ENCODE measurements at places on chromosomes 1 and 21. TPM values are rescaled to one million over a fixed set of nuclear protein-coding genes. Genes with fewer than 3 reads are reported as not detected.

DNA sequence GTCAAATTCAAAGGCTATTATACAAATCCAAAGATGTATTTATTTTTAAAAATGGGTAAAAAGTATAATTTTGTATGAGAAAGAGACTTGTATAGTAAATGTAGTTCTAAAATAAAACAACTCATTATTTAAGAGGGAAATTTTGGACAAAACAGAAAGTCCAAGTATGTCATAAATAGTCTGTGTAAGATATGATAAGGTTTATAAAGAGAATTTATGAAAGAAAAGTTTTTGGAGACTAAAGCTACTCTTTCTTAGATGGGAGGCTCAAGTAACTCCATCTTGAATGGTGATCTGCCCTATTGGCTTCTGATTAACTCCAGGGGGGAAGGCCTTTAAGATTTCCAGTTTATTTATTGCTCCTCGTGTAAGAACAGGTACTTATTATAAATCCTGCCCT lies 14.7 kb upstream of the OR2T27 start:
- no peak overlapping the region for H3K4me3 ChIP-seq
- no peaks in the 10 kb centered on the region for H3K36me3 ChIP-seq
- H3K4me1 ChIP-seq = no peaks in the 10 kb centered on the region
- no peak for DNase-seq
- no peak overlapping the region for H3K27ac ChIP-seq
- no peaks in the 10 kb centered on the region for H3K27me3 ChIP-seq

DNA sequence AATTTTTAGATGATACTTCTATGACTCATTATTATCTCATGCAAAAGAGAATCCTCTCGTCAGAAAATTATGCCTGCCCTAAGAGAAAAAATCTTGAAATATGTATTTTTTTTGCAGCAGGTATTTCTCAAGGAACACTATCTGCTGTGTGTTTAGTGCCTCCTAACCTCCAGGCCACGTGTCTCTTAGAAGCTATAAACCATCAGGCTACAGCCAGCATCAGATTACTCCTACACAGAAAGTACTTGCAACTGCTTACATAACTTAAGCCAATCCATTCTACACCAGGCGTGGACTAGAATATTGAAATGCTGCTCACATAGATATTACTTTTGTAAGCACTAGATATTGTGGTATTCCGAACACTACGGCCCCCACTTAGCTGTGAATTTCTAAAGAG lies 933.4 kb downstream of the PLA2G4A start:
- DNase-seq = no peak
- H3K4me1 ChIP-seq = no peaks in the 10 kb centered on the region
- H3K36me3 ChIP-seq = no peaks in the 10 kb centered on the region
- H3K27ac ChIP-seq = no peak overlapping the region
- H3K27me3 ChIP-seq = no peaks in the 10 kb centered on the region

- H3K27me3 ChIP-seq = peaks cover 5% of the 10 kb centered on the region
- H3K4me3 ChIP-seq = no peak overlapping the region
- no peaks in the 10 kb centered on the region for H3K36me3 ChIP-seq
- H3K27ac ChIP-seq = no peak overlapping the region
- no peak for DNase-seq
These were observed 47.1 kb upstream of the OLIG2 start for GRCh38 chr21:32978331-32979270.

GRCh38 chr1:26493267-26493666 lies 21.0 kb downstream of the HMGN2 start:
- no peaks in the 10 kb centered on the region for H3K27me3 ChIP-seq
- H3K4me3 ChIP-seq = no peak overlapping the region
- H3K27ac ChIP-seq = no peak overlapping the region
- DNase-seq = no peak
- H3K36me3 ChIP-seq = no peaks in the 10 kb centered on the region

GRCh38 chr21:46284733-46285132 lies 678 bp downstream of the MCM3AP start:
- no peak overlapping the region for H3K27ac ChIP-seq
- peak overlapping the region; percentile 74 for H3K4me3 ChIP-seq
- no peaks in the 10 kb centered on the region for H3K27me3 ChIP-seq
- peaks cover 10% of the 10 kb centered on the region for H3K36me3 ChIP-seq
- DNase-seq = no peak

SYT6 gene
- 0.06 TPM for total RNA-seq

GPR37L1 gene
- total RNA-seq = 0.13 TPM

DNA sequence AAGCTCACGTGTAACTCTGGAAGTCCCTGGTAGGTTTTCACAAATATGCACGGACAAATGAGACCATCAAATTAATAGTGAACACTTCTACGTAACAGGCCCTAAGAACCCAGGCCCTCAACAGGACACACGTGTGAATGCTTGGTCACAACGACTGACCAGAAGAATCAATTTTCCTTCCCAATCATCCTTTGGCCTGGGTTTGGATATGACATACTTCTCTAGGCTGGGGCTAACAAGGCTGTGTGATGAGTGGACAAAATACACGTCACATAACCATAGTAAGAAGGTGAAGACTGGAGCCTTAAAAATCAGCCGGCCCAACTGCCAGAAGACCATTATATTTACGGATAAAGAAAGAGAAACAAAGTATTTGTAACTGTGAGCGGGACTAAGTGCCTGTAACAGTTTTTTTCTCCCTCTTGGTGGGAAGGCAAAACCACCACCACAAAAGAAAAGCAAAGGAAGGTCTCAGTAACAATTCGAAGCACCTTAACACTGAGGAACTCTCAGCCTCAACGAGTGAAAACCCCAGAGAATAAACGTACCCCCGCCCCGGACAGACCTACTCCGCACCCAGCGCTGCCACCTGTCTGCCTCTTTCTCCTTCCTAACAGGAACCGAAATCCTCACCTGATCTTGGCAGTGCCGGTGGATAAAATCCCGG lies 450 bp downstream of the SDE2 start:
- peak; percentile 30 for DNase-seq
- no peaks in the 10 kb centered on the region for H3K27me3 ChIP-seq
- H3K27ac ChIP-seq = peak overlapping the region; percentile 75
- peaks cover 10% of the 10 kb centered on the region for H3K4me1 ChIP-seq
- peaks cover 3% of the 10 kb centered on the region for H3K36me3 ChIP-seq

ADAMTS5 gene
- 10.6 TPM for total RNA-seq

FCRL1 gene
- 5.7 TPM for total RNA-seq

SLC2A5 gene
- total RNA-seq = 6.4 TPM

TRIM67 gene
- not detected for total RNA-seq

- H3K4me1 ChIP-seq = no peaks in the 10 kb centered on the region
- DNase-seq = no peak
- H3K27me3 ChIP-seq = no peaks in the 10 kb centered on the region
- no peak overlapping the region for H3K4me3 ChIP-seq
- peaks cover 4% of the 10 kb centered on the region for H3K36me3 ChIP-seq
These were observed 64.8 kb downstream of the PEX14 start for GRCh38 chr1:10539411-10540043.

DNA sequence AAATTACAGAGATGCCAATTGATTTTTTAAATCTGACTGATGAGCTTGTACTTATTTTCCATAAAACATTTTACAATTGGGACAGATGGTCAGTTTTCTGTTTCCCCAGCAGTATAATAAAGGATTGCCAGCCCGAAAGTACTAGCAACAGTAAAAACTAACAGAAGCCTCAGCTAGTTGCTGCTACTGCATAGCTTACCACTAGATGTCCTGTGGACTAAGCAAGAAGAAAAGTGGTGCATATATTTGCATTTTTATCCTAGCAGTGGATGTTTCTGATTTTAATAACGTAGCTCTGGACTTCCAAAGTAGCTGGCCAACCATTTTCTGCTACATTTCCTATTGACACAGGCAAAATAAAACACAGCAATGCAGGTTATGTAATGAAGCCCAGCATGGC lies 241.5 kb downstream of the BARHL2 start:
- no peak overlapping the region for H3K27ac ChIP-seq
- no peaks in the 10 kb centered on the region for H3K27me3 ChIP-seq
- H3K4me3 ChIP-seq = no peak overlapping the region
- no peak for DNase-seq
- no peaks in the 10 kb centered on the region for H3K36me3 ChIP-seq

ZNHIT6 gene
- total RNA-seq = 17.5 TPM

DNA sequence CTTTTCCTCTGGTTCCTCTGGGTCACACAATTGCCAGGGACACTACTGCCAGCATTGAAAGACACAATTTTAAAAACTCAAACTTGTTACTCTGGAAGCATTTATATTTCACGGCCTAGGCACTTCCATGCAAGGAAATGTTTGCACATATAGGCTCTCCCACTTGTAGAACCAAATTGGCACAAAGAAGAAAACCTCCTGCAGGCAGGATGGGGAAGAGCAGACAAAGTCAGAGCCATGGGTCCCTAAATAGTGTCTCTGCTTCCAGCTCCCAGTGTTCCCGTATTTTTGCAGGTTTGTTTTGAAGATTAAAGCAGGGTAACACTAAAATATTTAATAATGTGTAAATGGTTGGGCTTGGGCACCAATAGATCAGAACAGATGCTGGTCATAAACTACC lies 19.0 kb upstream of the ADGRL2 start:
- H3K27me3 ChIP-seq = no peaks in the 10 kb centered on the region
- H3K36me3 ChIP-seq = no peaks in the 10 kb centered on the region
- H3K4me3 ChIP-seq = no peak overlapping the region

GRCh38 chr1:65243491-65243890 lies 65.9 kb upstream of the DNAJC6 start:
- no peak overlapping the region for H3K4me3 ChIP-seq
- no peak overlapping the region for H3K27ac ChIP-seq
- no peaks in the 10 kb centered on the region for H3K36me3 ChIP-seq
- no peak for DNase-seq

GRCh38 chr1:41005876-41006275 lies 15.6 kb downstream of the SLFNL1 start:
- H3K4me3 ChIP-seq = no peak overlapping the region
- H3K4me1 ChIP-seq = peaks cover 9% of the 10 kb centered on the region
- no peaks in the 10 kb centered on the region for H3K36me3 ChIP-seq
- H3K27ac ChIP-seq = no peak overlapping the region
- DNase-seq = no peak
- H3K27me3 ChIP-seq = no peaks in the 10 kb centered on the region

GRCh38 chr1:108512239-108513043 lies 47.5 kb upstream of the EEIG2 start:
- no peak for DNase-seq
- H3K4me1 ChIP-seq = no peaks in the 10 kb centered on the region
- H3K27ac ChIP-seq = no peak overlapping the region
- no peak overlapping the region for H3K4me3 ChIP-seq

- H3K4me3 ChIP-seq = no peak overlapping the region
- H3K27me3 ChIP-seq = no peaks in the 10 kb centered on the region
- no peaks in the 10 kb centered on the region for H3K36me3 ChIP-seq
- H3K27ac ChIP-seq = no peak overlapping the region
- DNase-seq = no peak
These were observed 8.2 kb upstream of the RCSD1 start for GRCh38 chr1:167621780-167622313.

- peaks cover 22% of the 10 kb centered on the region for H3K27me3 ChIP-seq
- H3K27ac ChIP-seq = no peak overlapping the region
- DNase-seq = no peak
These were observed 319 bp downstream of the HES2 start for GRCh38 chr1:6419397-6419803.

DNA sequence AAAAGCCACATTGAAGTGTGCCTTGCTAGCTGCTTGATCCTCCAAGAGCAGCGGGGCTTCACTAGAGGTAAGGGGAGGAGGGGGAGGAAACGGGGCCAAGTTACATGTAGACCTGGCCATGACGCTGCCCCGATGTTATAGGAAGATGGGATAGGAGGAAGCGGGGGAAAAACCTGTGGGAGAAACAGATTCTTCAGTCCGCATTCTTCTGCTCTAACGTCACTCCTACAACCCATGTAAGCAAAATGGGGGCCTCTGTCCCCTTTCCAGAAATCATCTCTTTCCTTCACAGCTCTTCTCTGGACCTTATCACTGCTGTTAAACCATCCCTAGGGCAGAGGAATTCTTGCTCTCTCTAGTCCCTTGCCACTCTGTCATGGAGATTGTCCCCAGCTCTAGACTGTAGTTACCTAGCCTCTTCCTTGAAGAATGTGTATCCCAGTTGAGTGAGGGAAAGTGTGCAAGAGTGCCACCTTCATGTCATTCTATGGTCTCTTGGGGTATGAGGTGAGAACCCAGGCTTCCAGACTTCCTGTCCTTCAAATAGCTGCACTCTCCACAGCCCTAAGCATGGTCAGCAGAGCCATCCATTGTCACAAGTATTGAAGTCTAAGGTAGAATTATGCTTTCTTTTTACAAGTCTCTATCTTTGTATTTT lies 11.4 kb downstream of the PLEKHO1 start:
- peaks cover 5% of the 10 kb centered on the region for H3K36me3 ChIP-seq
- H3K27ac ChIP-seq = peak overlapping the region; percentile 90
- peaks cover 7% of the 10 kb centered on the region for H3K4me1 ChIP-seq
- H3K27me3 ChIP-seq = no peaks in the 10 kb centered on the region
- no peak overlapping the region for H3K4me3 ChIP-seq

DNA sequence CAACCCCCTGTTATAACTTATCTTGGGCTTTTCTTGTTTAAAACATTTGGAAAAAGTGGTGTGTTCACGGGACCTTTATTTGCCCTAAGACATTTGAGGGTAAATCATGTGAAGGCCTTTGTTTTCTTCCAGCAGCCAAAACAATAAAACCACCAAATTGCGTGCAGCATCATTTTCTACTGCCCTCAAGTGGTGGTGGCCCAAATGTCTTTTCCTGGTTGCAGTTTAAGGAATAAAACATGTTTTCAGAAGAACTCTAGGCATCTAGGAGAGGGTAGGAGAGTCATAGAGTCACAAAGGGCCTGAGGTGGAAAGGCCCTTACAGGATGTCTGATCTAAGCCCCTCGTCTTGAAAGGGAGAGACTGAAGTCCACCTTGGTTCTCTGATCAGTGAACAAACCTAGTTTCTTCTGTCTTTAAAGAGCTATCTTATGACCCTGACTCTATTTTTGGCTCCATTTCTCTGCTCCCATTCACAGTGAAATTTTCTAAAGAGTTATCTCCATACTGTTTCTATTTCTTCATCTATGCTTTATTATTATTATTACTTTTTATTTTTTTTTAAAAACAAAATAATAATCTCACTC lies 16.0 kb upstream of the EPS15 start:
- no peaks in the 10 kb centered on the region for H3K36me3 ChIP-seq
- no peak overlapping the region for H3K4me3 ChIP-seq
- DNase-seq = no peak

- peak; percentile 17 for DNase-seq
- no peak overlapping the region for H3K27ac ChIP-seq
- H3K27me3 ChIP-seq = no peaks in the 10 kb centered on the region
- H3K4me3 ChIP-seq = no peak overlapping the region
- no peaks in the 10 kb centered on the region for H3K4me1 ChIP-seq
- H3K36me3 ChIP-seq = no peaks in the 10 kb centered on the region
These were observed 180.8 kb downstream of the NPHP4 start for GRCh38 chr1:5811419-5811818.

DNA sequence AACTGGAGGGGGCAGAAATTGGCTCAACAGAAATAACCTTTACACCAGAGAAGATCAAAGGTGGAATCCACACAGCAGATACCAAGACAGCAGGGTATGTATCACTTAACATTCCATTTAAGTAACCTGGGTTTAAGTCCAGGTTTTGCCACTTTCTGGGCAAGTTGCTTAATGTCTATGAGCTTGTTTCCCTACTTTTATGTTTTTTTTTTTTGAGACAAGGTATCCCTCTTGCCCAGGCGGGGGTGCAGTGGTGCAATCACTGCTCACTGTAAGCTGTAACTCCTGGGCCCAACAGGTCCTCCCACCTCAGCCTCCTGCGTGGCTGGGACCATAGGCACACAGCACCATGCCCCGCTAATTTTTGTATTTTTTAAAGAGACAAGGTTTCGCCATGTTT lies 2.2 kb downstream of the RTCA start:
- DNase-seq = no peak
- peaks cover 14% of the 10 kb centered on the region for H3K36me3 ChIP-seq

GRCh38 chr21:36015045-36015444 lies 45.3 kb downstream of the SETD4 start:
- no peaks in the 10 kb centered on the region for H3K4me1 ChIP-seq
- no peak overlapping the region for H3K4me3 ChIP-seq
- DNase-seq = no peak
- no peaks in the 10 kb centered on the region for H3K27me3 ChIP-seq
